HCT116 (cell line): ENCODE measurements at places on chromosomes 3 and 15. TPM values are rescaled to one million over a fixed set of nuclear protein-coding genes. Genes with fewer than 3 reads are reported as not detected.

DNA sequence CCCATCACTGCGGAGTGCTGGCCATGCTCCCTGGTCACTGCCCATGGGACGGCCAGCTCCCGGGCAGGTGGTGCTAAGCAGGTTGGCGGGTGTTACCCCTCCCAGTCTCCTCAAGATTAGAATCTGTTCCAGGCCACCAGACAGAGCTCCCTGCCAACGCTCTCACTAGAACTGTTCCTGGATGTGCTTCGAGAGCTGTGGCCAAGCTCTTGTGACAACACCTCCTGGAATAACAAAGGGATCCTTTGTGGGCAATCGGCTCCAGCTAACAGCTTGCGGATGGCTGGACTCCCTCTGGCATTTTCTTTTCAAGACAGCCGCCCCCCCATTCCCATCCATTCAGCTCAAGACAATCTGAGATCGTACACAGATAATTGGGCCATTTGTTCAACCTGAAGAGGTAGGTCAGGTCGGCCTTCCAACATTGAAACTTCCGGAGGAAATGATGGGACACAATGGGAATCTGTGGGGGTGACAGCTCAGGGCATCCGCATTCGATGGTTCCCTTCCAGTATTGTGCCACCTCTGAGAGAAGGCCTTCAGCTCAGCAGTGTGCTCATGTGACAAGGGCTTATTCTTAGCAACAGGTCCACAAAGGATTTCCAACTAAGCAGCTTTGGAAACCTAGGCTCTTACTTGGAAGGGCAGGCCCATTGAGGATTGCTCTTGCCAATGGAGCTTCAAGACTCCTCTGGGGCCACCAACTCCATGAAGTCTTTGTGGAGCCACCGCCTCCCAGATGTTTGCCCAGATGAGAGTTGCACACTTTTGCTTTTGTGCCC, 11.6 kb upstream of the EPHB3 start:
- no peak for DNase-seq

DNA sequence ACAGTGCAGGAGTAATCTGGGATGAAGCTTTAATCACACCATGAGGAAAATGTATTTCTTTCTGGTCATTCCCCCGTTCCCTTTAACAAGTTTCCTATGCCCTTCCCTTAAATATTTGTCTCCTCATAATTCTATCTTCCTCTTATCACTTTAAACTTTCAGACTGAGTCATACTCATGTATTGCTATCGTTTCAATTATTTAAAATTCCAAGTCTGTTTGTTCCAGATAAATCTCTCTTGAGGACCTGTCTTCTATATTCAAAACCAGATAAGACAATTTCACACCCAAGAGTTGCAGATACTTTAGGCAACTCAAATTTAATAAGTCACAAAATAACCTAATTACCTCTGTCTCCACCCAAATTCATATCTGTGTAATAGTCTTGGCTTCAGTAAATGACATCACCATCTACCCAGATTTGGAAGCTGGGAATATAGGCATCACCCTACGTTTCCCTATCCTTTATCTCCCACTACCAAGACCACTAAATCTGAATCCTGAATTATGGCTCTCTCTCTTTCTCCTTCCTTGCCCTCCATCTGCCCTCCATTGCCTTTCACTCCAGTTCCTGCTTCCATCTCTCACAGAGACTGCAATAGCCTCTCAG, 220.1 kb downstream of the PYDC2 start:
- DNase-seq: no peak

GRCh38 chr3:143109861-143110260, 9.7 kb upstream of the CHST2 start:
- no peak for DNase-seq

- no peak for DNase-seq
These were observed 203.1 kb upstream of the WNT5A start for GRCh38 chr3:55690177-55690576.

- no peak for DNase-seq
These were observed 137.2 kb upstream of the IQSEC1 start for GRCh38 chr3:13210221-13210975.

Gene SKOR1
- 0.81 TPM for total RNA-seq

- no peak for DNase-seq
These were observed 40.9 kb downstream of the FBXL2 start for GRCh38 chr3:33317963-33318709.

DNA sequence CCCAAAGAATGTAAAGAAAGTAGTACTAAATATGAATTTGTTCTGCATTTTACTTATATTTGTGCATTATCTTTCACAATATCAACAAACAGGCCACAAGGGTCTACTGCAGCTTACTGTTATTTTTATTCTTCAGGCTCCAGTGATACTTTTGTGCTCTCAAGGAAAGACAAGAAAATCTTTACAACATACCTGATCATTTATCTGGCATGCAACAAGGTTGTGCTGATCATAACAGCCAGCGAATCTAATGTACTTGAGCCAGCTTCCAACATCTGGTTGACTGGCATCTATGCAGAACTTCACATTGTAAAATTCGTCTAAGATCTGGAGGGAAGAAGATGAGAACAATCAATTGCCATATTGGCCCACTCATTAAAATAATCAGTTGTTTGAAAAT, 520.0 kb downstream of the MECOM start:
- DNase-seq: no peak

GRCh38 chr15:84975871-84976351, 5.7 kb upstream of the PDE8A start:
- DNase-seq: no peak
